ENCODE measurements at places on chromosomes 12 and 14.

DNA sequence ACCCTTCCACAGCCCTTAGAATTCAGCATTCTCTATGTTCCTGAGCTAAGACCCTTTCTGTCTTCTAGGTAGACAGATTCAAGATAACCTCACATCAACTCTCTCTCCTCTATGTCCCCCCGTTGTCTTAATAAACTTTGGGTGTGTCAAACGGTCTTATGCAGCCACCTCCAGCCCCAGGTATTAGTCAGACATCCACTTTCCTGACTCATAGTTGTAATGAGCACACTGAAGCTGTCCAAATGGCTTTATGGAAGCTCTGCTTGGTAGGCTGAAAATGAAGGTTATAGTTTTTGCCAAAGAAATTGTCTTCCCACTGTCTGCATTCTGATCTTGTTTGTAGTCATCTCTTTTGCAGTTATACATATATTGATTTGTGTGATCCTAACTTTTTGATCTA lies 482.0 kb downstream of the RMST start:
- DNase-seq = no peak

DNA sequence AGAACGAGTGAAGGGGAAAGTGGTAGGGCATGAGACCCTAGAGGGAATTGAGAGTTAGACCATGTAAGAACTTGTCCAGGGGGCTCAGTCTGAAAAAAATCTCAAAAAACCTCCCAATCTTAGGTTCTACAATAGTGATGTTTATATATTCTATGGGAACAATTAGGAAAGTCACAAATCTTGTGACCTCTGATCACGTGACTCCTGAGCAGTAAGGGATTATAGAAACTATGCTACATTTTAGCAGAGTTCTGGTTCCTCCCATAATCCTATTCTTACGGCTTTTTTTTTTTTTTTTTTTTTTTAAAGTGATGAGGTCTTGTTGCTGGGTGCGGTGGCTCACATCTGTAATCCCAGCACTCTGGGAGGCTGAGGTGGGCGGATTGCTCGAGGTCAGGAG lies 5.8 kb downstream of the ADCK1 start:
- no peak for DNase-seq

GRCh38 chr12:50110762-50111351 lies 1.2 kb upstream of the COX14 start:
- DNase-seq = no peak

GRCh38 chr12:6326316-6327228 lies 15.3 kb downstream of the TNFRSF1A start:
- DNase-seq = peak; percentile 44

DNA sequence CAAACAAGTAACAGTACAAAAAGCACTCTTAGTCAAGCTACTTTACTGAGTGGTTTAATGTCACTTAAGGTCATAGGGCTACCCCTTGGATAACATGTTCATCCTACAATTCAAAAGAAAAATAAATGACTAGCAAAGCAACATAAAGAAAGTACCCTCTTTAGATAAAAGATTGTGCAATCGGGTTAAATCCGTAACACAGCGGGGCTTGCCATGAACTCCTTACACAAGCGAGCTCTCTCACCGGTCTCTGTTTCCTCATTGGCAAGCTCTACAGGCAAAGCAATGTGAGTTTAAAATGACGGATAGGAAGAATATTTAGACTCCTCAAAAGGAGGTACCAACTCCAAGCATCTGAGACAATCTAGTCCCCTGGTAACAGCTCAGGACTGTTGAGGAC lies 140.6 kb downstream of the EGLN3 start:
- DNase-seq = no peak

DNA sequence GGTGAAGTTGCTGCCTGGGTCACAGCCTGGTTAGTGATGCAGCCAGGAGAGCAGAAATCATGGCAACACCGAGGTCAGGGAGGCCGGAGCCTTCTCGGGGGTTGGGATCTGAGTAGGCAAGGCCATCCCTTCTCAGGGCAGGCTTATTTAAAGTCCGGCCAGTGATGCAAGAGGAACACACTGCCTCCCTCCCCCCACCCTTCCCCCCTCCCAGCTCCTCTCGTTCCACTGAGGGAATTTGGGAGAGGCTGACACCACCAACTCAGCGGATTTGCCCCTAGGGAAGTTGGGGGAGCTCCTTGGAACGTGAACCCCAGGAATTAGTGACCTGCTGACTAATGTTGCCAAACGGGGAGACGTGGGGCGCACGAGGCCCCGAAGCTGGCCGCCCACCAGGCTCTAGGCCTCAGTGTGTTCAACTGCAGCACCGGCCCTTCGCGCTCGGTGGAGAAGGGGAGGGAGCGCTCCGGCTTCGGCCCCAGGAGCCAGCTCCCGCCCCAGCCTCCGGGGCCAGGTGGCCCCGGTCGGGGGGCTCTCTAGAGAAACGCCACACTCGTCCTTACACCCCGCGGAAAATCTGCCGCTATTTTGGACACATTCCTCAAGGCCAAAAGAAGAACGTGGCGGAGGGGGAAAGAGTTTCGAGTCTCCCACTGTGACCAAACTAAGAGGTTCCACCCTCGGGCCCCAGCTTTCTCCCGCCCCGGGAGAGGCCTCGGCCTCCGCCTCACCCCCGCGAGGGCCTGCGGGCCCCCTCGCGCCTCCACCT lies 1.6 kb downstream of the CTDSP2 start:
- DNase-seq = peak; percentile 54

DNA sequence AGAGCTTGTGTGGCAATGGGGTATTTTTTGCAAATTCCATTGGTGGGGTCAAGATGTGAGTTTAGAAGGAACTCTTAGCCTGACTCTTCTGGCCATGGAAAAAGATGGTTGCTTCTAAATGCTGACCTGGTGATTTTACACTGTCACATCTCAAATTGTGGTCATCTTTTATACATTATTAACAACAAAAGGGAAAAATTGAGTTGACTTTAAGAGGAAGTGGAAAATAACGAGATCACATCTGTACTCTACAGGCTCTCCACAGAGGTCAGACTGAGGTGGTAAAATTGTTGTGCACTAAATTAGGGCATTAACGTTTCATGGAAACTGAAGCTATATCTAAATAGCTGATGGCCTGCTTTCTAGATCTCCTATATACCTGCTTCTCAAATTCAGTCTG lies 44.7 kb downstream of the PTPN11 start:
- DNase-seq = no peak

GRCh38 chr14:100903672-100904185 lies at the start of gene RTL1:
RTL1 (minus strand) TSS chr14:100903722; CDS start chr14:100884788, 18,934 bp downstream.
- no peak for DNase-seq

- DNase-seq = no peak
Observed at GRCh38 chr12:50231346-50231745, 52.0 kb downstream of the LIMA1 start.

DNA sequence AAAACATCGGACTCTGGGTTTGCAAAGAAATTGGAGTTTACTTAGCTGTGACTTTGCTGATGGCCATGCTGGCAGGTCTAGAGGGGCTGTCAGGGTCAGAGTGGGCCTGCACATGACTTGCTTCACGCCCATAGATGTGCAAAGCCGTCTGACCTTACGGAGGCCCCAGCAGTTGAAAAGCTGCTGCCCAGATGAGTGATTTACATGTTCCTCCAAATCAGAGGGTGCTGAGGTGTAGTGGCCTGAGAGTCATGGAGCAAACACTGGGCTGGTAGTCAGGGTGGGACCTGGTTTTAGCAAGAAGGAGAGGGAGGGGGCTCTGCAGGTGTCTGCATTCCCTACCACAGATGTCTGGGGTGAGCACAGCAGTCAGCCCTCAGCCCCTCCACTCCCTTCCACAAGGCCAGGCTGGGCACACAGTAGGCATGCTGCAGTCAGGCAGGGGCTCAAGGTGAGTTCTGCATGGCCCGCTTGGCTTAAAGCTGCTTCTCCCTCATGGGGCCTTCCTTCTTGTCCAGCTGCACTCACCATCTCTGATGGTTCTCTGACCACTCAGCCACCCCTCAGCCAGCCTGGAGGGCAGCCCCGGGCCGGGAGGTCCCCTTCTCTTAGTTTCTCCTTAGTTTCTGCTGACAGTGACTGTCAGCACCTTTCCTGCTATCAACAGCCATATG lies 34.2 kb upstream of the EML1 start:
- DNase-seq = no peak

- DNase-seq = no peak
Observed at GRCh38 chr12:11917501-11917900, 153.2 kb upstream of the BCL2L14 start.

GRCh38 chr12:27177706-27178105 lies 66.4 kb upstream of the STK38L start:
- DNase-seq = peak; percentile 79

DNA sequence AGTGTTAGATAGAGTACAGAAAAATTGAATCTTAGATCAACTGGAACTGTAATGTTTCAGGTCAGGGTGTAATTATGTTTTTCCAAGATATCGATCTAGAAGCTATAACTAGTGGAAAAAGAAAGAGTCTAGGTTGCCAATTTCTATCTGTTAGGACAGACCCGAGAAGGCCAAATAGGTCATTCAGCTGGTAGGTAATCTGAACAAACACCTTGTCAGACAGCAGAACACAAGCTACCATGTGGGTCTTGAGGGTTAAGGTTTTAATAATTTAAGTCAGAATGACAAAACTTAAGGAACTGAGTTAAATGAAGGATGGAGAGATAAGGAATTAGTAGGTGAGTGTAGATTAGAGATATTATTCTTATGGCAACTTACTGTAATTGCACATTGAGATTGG lies 44.9 kb upstream of the KCNMB4 start:
- DNase-seq = no peak

DNA sequence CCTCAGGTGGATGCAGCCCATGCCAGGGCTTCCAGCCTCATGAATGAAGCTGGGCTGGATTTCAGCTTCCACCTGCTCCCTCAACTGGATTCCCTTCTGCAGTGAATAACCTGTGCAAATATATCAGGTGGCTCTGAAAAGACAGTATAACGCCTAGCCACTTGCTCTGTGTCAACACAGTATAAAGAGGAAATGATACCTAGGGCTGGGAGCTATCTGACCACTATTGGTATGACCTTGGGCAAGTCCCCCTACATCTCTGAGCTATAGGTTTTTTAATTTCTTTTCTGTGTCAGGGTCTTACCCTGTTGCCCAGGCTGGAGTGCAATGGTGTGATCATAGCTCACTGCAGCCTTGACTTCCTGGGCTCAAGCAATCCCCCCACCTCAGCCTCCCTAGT lies 19.8 kb downstream of the ISM2 start:
- no peak for DNase-seq

DNA sequence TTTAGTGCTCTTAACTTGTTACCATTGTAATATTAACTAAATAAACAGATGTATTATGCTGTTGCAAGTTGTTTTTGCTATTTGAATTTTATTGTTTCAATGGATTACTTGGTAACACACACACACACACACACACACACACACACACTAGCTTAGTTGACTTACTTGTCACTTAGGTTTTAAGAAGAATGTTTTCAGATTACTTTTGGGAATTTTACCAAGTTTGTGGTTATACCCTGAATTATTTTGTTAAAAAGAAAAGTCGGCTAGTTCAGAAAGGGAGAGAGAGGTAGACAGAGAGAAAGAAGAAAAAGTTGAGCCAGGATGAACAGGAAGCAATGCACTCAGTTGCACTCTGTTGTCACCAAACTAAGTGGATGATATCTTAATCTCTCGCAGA lies 5.3 kb downstream of the SSTR1 start:
- DNase-seq = no peak

- no peak for DNase-seq
Observed at GRCh38 chr12:125164541-125164940, 99.3 kb downstream of the AACS start.

GRCh38 chr12:1117970-1118563 lies 127.0 kb downstream of the ERC1 start:
- DNase-seq = peak; percentile 75

- no peak for DNase-seq
Observed at GRCh38 chr14:105041841-105042765, 21.2 kb upstream of the CDCA4 start.
